M059J (cell line): ENCODE measurements at places on chromosomes 6 and 20. TPM values are rescaled to one million over a fixed set of nuclear protein-coding genes. Genes with fewer than 3 reads are reported as not detected.

MLIP gene
- not detected in 2 replicates for total RNA-seq

RFX6 gene
- total RNA-seq: not detected in 2 replicates

SAMD5 gene
- 0.07 and 0.62 TPM in 2 replicates for total RNA-seq

YIPF3 gene
- 175 and 194 TPM in 2 replicates for total RNA-seq
